ENCODE measurements at places on chromosomes 7 and 10. TPM values are rescaled to one million over a fixed set of nuclear protein-coding genes. Genes with fewer than 3 reads are reported as not detected.

DNA sequence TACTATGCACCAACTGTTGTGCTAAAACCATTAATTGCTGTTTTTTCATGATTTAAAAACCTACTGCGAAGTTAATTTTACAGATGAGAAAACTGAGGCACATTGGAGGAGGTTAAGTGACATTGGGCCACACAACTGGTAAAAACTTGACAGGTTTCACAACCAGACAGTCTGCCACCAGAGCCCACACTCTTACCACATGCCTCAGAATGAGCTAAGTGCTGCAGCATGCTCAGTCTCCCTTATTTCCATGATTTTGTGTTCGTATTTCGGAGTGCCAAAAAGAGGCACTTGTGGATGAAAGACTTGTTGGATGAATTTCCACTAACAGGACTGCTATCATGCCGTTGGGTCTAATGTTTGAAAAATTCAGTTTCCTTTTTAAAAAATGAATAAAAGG lies 77.4 kb downstream of the PCLO start:
- no peak for DNase-seq

DNA sequence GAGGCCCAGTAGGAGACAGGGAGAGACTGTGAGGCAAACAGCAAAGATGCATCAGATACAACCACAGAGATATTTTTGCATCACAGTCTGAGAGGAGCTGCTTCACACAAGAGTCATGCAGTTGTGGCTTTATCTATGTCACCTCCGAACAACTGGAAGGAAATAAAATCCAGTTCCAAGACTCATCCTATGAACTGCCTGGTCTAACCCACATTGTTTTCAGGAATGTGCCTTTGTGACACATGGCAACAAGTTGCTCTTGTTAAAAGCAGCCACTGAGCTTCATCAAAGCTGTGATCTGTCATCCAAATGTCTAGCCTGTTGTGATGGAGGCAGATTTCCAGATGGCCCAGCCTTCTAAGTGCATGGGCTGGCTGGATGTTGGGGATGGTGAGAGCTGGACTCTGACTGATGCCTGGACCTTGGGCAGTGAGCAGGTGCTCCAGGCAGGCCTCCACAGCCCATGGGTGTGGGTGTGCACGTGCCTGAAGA lies 255.0 kb downstream of the BMPER start:
- DNase-seq = no peak

Gene RBM48
- 12.8 TPM for total RNA-seq

Gene RARRES2
- not detected for total RNA-seq

Gene ADAM8
- total RNA-seq = 176 TPM

All from activated CD4-positive, alpha-beta T cell treated with anti-CD3 and anti-CD28 coated beads for 36 hours (primary cell).